ENCODE measurements at places on chromosomes 7 and 10.

DNA sequence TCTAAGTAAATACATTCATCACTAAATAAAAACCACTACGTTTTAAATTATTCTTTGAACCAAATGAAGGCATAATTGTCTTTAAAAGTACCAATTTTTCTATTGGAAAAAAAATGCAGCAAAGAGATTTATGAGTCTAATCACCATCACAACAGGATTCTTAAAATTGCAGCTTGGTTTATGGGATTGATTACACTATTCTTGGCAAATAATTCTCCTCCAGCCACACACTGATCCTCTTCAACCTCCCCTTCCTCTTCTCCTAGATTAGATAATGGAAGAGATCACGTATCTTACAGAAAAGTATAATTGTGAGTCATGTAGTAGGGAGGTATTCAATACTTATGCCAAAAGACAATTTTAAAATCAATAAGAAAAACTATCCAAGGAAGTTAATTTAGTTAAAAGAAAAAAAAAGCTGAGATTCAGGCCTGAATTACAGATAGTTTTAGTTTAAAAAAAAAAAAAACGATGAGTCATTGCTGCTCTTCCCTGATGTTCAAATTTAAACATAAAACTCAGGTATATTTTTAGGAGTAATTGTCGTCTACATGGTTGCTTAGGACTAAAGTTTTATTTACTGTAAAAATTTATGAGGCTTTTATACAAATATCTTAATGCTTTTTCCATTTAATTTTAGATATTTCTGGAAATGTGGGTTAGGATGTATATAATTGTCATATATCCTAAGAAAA is 133.7 kb upstream of the CDK1 start:
- DNase-seq = no peak

DNA sequence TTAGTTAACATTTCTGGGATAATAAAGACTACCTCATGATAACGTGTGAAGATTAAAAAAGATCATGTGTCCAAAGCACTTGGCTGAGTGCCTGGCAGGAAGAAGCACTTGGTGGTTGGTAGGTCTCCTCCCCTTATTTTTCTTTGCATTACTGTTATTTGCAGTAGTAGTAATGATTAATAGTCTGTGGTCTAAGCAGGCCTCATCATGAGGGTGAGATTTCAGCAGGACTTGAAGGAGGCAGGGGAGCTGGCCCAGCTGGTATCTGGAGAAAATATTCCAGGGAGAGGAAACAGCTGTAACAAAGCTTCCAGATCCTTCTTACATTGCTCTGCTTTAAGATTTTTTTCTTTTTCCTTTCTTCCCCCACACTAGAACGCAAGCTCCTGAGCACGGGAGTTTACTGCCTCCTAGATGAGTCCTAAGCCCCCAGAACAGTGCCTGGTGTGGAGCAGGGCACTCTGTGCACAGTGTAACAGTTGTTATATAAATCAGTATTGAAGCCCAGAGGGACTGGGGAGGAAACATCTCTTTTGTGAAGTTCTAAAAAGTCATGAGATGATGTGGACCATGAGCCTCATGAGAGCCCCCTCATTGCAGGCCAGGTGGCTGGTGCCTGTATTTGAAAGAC is 31.1 kb upstream of the RHEB start:
- peak; percentile 79 for DNase-seq

- DNase-seq = no peak
These were observed 27.7 kb downstream of the EBF3 start for GRCh38 chr10:129936266-129936922.

- no peak for DNase-seq
These were observed 30.4 kb downstream of the RAMP3 start for GRCh38 chr7:45187946-45188411.

DNA sequence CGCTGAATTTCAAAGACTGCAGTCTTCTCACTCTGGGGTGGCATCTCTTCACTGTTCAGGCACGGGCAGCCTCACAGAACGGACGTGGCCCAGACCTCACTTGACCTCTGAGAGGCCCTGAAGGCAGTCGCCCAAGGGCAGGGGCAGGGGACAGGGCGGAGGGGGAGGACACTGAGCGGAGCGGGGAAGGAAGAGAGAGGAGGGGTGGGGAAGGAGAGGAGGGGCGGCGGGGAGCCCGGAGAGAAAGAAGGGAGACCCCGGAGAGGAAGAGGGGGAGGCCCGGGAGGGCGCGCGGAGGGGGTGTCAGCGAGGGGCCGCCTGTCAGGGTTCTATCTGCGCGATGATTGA is 58.7 kb upstream of the COMTD1 start:
- no peak for DNase-seq

- no peak for DNase-seq
These were observed 61.4 kb downstream of the ASB13 start for GRCh38 chr10:5604961-5605360.

DNA sequence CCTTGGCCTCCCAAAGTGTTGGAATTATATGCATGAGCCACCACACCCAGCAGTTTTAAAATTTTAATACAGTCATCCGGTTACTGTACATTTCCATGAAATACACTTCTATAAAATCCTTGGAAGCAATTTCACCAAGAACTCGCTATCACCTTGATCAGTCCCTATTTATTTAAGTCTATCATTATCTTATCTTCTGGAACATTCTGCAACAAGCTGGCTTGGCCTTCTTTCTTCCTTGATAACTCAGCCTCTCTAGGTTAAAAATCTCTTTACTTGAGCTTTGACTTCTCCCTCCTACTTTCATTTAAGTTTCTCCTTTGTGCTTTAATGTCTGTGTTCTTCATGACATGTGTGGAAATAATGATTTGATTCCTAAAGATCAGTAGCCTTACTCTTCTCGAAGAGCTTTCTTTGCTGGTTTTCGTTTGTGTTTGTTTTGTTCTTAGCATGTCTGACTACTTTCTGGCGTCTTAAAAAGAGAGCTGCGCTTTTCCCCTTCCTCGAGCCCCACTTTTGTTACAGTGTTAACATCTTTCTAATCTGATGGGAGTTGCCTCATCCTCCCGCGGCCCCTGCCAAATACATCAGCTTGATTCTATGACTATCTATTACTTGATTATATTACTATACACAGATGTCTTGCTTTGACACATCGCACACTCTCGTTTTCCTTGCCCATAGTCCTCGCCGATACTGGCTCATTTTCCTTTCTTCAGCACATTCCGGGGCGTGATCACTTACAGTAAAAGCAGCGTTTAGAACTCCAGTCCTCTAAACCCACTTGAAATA is 11.1 kb upstream of the CALML5 start:
- DNase-seq = no peak

DNA sequence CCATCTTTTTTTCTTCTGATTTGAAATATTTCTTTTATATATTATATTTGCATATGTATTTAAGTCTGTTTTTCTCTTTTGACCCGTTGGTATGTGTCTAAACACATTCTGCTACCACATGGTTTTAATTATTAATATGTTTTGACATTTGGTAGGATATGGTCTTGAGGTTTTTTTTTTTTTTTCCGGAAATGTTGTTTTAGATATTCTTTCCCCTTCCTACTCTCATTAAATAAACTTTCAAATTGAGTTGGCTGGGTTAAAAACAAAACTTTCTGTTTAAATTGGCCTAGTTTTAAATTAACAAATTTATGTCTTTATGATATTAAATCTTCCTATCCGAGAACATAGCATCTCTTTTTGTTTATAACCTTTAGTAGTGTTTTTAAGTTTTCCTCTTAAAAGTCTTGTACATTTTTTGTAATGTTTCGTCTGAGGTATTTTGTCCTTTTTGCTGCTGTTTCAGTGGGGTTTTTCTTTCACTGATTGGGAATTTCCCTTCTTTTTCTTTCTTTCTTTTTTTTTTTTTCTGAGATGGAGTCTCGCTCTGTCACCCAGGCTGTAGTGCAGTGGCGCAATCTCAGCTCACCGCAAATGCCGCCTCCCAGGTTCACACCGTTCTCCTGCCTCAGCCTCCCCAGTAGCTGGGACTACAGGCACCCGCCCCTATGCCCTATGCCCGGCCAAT is 25.4 kb downstream of the STAM start:
- peak; percentile 31 for DNase-seq

DNA sequence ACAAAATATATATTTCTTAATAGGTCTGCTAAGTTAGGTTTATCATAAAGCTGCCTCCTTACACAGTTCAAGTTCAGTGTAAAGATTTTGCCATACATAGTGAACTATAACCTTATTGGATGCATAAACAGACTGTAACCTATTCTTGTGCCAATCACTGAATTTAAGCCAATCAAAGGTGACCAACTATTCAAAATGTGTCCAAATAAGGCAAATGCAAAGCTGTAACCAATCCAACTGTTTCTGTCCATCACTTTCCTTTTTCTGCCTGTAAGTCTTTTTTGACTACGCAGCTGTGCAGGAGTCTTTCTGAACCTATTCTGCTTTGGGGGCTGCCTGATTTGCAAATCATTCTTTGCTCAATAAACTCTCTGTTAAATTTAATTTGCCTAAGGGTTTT is 11.6 kb upstream of the DNMBP start:
- DNase-seq = no peak

DNA sequence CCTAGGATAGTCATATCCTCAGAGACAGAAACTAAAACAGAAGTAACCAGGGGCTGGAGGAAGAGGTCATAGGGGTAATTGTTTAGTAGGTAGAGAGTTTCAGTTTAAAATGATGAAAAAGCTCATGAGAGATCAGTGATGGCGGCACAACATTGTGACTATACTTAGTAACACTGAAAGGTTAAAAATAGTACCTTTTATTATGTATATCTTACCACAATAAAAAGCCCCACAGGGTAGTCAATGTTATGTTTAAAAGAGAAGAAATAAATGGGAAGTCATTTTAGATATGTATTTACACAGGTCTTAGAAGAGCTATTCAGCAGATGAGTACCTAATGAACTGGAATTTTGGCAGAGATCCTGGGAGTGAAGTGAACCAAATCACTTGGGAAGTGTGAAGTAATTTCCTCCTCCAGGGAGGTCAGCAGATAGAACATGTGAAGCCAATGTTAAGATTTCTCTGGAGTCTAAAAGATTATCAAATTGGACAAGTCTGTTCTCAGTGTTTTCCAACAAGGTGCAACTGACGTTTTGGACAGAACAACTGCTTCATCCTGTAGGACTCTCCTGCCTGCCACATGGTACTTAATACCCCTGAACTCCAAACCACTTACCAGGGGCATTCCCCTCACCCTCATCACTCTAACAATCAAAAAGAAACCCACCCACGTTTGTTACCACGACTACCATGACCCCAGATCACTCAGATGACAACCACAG is 6.4 kb downstream of the CDCA7L start:
- DNase-seq = no peak

- DNase-seq = no peak
These were observed 21.9 kb upstream of the TBRG4 start for GRCh38 chr7:45133352-45133751.

- no peak for DNase-seq
These were observed 54.4 kb downstream of the TFPI2 start for GRCh38 chr7:93836116-93836515.

GRCh38 chr7:88688222-88688621 is 71.3 kb upstream of the ZNF804B start:
- DNase-seq = no peak

- DNase-seq = peak; percentile 67
These were observed 55.2 kb upstream of the GSDME start for GRCh38 chr7:24812305-24812945.

- DNase-seq = peak; percentile 48
These were observed at the start of gene TWIST1 for GRCh38 chr7:19117091-19117869. TSS of gene TWIST1 (minus strand) at chr7:19117636. CDS start at chr7:19117321, 315 bp downstream.

GRCh38 chr7:39666562-39666961 is 43.2 kb downstream of the RALA start:
- no peak for DNase-seq

- DNase-seq = no peak
These were observed 18.5 kb downstream of the ESYT2 start for GRCh38 chr7:158810846-158811245.

GRCh38 chr7:2948749-2949148 is 94.9 kb downstream of the CARD11 start:
- DNase-seq = no peak

DNA sequence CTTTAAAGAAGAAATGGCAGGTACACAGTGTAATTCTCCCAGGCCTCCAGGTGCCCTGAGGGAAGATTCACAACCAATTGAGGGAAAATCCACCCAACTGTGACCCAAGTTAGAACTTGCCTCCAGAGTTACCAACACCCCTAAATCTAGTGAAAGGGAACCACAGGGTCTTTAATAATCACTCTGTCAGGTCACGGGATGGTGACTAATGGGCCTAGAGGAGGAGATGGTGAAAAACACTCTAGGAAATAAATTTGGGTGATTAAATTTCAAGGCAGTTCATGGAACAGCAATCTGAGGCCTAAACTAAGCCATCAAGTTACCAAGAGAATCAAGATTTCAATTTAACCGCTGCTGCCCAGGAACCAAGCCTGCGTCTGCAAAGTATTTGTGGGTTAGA is 26.7 kb upstream of the SLF2 start:
- no peak for DNase-seq

- no peak for DNase-seq
These were observed 70.6 kb downstream of the CDK6 start for GRCh38 chr7:92765725-92766124.

- no peak for DNase-seq
These were observed 95.0 kb downstream of the GRB10 start for GRCh38 chr7:50687575-50688225.

DNA sequence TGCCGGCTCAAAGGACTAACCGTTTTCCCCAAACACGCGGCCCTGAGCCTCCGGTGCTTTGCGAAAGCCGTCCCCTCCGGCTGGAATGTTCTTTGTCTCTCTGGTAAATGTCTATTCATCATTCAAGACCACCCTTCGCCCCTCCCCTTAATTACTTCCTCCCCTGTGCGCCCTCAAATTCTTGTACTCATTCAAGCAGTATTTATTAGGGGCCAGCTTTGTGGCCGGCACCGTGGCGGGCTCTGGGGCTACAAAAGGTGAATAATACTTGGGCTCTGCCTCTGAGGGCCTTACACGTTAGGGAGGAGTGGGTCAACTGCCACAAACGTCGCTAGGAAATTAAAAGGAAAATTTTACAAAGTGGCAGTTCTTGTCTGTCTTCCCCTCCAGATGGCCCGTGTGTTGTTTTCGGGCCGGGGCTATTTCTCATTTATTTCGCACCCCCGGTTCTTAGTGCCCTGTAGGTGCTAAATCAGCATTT is 1.5 kb upstream of the MEST start:
- peak; percentile 44 for DNase-seq

- no peak for DNase-seq
These were observed 192.3 kb upstream of the STK17A start for GRCh38 chr7:43390576-43390975.

GRCh38 chr7:74284781-74285259 is 4.4 kb upstream of the CLIP2 start:
- peak; percentile 68 for DNase-seq

DNA sequence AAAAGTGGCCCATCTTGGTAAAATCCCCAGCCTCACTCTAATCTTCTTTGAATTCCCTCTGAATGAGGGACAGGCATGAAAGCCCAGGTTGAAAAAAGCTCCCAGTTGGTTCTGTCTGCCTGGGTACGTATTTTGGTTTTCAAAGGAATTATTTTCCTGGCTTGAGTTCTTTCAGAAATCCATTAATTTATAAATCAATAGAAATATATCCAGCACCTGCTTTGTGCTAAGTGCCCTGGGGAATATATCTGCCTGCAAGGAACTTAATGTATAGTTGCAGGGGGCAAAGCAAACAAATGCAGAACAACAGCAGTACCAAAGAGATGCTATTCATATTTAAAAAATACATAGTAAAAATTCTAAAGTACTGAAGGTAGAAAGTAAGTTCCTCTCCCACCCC is 362.7 kb downstream of the REEP3 start:
- no peak for DNase-seq
